ENCODE measurements at places on chromosomes 5 and 9.
A peak's percentile ranks its signal among the peaks of the same experiment; 100 is the strongest.

GRCh38 chr9:69325409-69326212, 596 bp downstream of the ENTREP1 start:
- no peak for DNase-seq

- DNase-seq = no peak
Measured at GRCh38 chr5:112574536-112574935, 155.5 kb upstream of the EPB41L4A start.

GRCh38 chr5:58887721-58888409, 305.0 kb downstream of the RAB3C start:
- no peak for DNase-seq

DNA sequence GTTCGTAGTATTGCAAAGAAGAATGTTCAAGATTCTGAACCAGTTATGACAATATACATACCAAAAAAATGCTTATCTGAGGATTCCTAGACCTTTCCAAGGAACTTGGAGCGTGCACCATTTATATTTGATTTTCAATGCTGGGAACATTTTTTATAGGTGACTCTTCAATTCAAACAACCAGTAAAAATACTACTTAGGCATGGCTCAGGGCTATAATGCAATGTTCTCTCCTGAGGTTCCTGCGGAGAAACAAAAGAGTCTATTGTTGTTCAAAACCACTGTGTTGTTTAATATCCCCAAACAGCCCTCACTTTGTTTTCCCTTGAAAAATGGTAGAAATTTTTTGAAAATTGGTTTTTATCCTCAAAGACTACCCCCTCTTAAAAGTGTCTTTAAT, 335.7 kb upstream of the IZUMO3 start:
- DNase-seq = no peak

GRCh38 chr5:156376751-156377150, 49.8 kb downstream of the SGCD start:
- DNase-seq = no peak

GRCh38 chr5:14281746-14282181, 138.6 kb downstream of the TRIO start:
- no peak for DNase-seq

DNA sequence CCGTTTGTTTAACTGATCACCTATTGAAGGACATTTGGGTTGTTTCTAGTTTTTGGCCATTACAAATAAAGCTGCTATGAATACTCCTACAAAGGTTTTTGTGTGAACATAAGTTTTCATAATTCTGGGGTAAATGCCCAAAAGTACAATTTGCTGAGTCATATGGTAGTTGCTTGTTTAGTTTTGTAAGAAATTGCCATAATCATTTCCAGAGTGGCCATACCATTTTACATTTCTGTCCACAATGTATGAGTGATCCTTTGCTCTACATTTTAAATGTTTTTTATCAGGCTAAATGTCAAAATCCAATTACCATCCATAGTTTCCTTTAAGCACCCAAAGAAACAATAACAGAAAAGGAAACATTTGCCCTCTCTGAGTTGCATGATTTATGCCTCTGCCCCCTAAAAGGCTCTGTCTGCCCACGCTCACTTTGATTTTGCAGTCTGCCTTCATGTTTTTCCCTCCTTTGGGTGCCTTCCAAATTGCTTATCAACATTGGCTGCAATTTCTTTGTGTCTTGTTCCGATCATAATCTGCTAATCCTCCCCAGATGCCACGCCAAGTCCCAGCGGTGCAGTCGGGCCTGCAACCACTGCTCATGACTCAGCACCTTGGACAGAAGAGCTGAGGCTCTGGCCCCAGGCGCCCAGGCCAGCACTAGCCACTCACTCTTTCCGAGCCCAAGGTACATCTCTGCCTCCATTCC, 339.2 kb downstream of the PIK3R1 start:
- DNase-seq = no peak

GRCh38 chr5:135743705-135744411, 90.6 kb upstream of the SLC25A48 start:
- DNase-seq = no peak

- DNase-seq = no peak
Measured at GRCh38 chr9:91949392-91949945, 559 bp downstream of the ROR2 start.

DNA sequence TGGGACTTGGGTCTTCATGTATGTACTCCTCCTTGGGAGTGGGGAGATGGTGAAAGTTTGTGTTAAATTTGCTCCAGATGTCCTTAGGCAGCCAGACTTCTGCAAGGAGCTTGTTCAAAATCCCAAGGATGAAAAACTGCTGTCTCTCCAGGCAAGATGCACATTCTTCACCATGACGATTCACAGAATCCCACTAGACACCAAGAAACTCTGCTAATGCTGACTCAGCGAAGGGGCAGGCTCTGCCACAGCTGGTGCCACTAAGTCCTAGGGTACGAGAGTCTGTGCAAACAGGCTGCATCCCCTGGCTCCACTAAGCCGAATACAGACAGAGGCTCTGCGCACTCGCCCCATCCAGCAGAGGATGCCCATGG, 71.1 kb downstream of the OLFM1 start:
- DNase-seq = no peak

DNA sequence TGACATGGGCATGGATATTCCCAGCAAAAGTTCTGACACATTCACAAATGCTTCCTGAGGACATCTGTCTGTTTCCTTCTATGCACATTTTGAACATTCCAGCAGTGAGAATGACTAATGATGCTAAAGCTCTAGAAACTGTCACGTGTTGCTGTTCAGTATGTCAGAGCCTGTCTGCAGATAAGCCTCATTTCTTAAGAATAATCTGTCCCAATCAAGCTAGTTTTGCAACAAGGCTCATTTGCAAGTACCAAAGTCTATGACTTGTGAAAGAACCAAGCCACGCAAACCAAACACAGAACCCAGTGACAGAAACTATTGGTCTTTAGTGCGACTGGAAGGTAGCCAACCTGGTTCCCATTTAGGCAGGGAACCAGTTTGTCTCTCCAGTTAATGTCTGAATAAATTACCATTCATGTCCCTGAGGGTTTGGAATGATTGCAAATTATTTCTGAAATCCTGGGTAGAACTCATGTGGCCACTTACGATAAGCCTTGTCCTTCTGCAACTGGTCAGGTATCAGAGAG, 178.5 kb downstream of the C9orf152 start:
- peak; percentile 81 for DNase-seq

- DNase-seq = no peak
Measured at GRCh38 chr5:84364043-84364442, 20.6 kb downstream of the EDIL3 start.

- no peak for DNase-seq
Measured at GRCh38 chr9:672851-673250, 168.6 kb upstream of the DMRT1 start.

All from kidney epithelial cell (primary cell).